ENCODE measurements at places on chromosomes 12 and 14.

GRCh38 chr14:33369972-33370371, 431.3 kb downstream of the NPAS3 start:
- DNase-seq = no peak

- no peak for DNase-seq
Measured at GRCh38 chr12:12651752-12652151, 40.1 kb downstream of the CREBL2 start.

DNA sequence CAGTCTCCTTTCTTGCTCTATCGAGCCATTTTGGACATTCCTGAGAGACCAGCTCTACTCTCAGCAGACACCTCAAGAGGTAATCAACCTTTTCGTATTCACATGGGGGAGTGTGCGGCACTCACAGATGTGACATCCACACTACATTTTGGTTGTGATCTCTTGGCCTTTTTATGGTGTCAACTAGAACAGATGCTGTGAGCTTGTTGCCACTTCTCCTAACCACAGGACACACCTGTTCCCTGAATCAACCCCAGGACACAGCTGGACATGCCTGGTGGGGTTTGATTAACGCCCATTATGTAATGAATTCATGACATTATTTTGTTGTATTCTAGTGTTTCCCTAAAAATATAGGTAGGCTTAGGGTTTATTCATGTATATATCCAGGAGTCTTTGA, 1143.6 kb downstream of the TMEM121 start:
- DNase-seq = no peak

DNA sequence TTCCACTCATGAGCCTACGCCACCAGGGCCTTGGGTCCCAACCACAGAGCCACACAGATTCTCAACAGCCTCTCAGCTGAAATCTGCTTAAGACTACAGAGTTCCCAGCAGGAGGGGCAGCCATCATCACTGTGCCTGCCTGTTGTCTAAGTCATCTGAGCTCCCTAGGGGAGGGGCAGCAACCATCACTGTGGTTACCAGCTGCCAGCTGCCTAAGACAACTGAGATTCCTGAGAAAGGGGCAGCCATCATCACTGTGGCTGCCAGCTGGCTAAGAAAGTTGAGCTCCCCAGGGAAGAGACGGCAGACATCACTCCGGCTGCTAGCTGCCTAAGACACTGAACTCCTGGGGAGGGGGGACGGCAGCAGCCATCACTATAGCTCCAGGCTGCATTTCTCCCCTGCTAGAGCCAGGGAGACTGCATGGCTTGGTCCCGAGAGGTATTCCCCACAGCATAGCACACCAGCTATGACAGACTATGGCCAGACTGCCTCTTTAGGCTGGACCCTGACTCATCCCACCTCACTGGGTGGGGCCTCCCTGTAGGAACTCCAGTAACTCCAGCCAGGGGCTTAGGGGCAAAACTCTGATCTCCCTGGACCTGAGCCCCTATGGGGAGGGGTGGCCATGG, 37.2 kb upstream of the C14orf132 start:
- DNase-seq = no peak

DNA sequence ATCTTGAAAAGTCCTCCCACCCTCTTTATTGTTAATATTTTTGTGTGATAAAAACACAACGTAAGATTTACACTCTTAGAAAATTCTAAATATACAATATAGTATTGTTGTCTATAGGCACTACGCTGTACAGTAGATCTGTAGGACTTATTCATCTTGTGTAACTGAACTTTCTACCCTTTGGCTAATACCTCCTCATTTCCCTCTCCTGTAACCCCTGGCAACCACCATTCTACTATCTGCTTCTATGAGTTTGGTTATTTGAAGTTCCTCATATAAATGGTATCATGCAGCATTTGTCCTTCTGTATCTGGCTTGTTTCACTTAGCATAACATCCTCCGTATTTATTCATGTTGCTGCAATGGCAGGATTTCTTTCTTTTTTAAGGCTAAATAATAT, 5.2 kb upstream of the CLEC9A start:
- no peak for DNase-seq

DNA sequence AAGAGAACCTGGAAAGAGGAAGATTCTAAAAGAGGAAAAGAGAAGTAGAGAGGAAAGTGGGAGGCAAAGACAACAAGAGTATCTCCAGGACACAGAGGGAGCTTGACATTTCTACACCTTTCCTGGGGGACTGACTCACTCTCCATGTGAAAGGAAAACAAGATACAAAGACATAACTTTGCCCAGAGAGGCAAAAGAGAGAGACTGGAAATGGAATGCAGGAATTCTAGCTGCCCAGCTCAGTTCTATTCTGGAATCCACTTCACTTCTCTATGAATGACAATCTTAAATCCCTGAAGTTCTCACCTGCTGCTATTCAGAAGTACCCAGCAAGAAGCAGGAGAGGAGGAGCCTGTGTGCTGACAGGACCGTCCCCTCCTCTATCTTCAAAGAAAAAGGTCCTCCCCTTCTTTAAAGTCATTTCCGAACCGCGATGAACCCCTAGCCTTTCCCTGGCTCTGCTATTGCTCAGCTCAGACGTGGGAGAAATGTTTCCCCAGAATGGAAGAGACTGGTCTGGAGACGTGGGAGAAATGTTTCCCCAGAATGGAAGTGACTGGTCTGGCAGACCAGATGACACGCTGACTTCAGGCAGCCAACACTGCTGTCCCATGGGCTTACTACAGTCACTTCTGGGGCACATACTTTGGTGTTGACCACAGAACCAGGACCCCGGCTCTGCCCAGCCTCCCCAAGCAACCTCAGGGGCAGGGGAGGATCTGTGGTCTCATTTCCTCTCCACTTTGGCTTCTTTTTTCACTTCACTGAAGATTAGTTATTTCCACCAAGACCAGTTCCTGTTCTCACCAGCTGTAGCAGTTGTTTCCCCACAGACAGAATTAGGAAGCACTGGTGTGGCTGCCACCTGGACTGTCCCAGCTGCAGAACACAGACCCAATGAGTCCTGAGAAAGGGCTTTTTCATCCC, 8.3 kb downstream of the FMNL3 start:
- DNase-seq = peak; percentile 17

GRCh38 chr12:91202390-91202789, 19.8 kb upstream of the DCN start:
- no peak for DNase-seq

DNA sequence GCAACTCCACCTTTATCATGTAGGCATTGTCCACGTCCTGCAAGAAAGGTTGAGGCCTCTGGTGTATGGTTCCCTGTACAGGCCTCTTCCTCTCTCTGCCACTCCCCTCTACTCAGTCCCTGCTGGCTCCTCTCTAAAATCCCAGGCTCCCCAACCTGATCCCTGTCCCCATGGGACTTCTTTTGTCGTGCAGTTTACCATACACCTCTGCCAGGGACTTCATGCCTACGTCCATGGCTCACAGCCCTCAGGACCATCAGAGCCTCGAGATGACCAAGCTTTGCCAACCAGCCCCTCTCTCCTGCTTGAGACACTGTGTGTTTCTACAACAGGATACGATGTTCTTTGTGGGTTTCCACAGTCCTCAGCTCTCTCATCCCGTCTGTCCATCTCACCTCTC, 2.9 kb downstream of the KRT2 start:
- DNase-seq = no peak

DNA sequence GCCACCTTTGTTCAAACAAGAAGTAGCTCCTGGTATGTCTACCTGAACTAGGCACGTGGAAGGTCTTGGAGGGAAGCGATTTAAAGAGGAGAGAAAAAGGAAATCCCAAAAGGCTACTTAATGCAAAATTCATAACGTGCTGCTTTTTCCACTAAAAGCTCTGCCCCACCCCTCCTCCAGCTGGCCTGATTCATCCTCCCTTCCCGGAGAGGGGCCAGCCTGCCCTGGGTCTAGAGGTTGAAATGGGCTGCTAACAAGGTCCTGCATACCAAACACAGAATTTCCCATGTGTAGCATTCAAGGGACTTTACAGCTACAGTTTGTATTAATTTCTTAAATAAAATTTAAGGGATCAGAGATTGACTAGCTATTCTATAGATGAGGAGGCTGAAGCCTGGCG, 83.2 kb downstream of the KNTC1 start:
- no peak for DNase-seq
